GM19239 (cell line): ENCODE measurements at places on chromosomes 7 and 10.
A peak's percentile ranks its signal among the peaks of the same experiment; 100 is the strongest.

DNA sequence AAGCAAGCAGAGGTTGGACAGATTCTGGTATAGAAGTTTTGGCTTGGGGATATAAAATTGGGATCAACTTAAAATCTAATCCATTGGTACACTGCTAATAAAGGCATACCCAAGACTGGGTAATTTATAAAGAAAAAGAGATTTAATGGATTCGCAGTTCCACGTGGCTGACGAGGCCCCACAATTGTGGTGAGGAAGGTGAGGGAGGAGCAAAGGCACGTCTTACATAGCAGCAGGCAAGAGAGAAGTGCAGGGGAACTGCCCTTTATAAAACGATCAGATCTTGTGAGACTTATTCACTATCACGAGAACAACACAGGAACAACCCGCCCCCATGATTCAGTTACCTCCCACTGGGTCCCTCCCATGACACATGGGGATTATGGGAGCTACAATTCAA, 9.7 kb downstream of the ACADSB start:
- no peak for DNase-seq

- DNase-seq, result no peak
Observed at GRCh38 chr7:85521108-85521694, 334.3 kb upstream of the SEMA3D start.

DNA sequence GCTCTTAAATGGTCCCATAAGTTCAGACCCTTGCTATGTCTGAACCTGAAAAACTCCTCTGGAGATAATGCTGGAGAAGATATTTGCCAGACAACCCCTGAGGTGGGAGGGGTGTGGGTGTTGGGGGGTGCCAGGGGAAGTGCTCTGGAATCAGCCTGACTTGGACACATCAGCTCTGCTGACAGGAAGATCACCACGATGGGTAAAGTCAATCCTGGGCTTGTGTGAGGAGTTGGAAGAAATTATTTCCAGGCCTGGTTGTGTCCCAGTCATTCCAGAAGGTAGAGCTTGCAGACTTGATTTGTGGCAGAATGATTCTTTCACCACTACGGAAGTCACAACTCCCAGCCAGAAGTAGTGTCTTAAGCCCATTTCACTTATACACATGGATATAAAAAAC, 60.3 kb upstream of the UNC5B start:
- no peak for DNase-seq

GRCh38 chr7:143407287-143408251, 1.1 kb downstream of the EPHA1 start:
- DNase-seq, result no peak

DNA sequence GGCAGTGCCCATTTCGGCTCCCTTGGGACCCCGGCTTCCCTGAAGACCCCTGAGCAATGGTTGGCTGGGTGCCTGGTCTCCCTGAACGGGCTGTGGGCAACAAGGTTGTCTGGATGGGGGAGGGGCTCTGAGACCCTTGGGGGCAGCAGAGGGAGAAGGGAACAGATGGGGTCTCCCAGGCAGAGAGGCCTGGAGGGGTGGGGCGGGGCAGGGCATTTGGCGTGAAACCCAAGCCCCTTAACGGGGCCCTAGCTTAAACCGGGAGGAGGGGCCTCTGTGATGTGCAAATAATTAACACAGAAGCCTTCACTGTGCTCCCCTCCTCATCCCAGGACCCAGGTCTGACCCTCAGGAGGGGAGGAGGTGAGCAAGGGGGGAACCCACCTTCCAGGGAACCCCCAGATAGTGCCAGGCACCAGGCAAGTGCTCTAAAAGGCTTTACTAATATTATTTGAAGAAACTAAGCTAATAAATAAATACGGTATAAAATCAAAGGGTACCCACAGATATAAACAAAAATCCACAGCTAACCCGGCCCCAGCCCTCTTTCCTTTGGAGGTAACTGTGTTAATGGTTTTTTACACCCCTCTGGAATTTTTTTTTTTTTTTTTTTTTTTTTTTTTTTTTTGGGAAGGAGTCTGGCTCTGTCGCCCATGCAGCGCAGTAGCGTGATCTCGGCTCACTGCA, 170.8 kb downstream of the RNF216 start:
- no peak for DNase-seq

- no peak for DNase-seq
Observed at GRCh38 chr10:129876838-129877237, 87.2 kb downstream of the EBF3 start.

GRCh38 chr10:109412353-109412752, 511.0 kb downstream of the XPNPEP1 start:
- no peak for DNase-seq

- peak; percentile 16 for DNase-seq
Observed at GRCh38 chr7:25031432-25031831, 51.5 kb upstream of the OSBPL3 start.

- DNase-seq, result no peak
Observed at GRCh38 chr7:47669901-47670384, 88.0 kb upstream of the TNS3 start.

- no peak for DNase-seq
Observed at GRCh38 chr7:83347945-83348444, 185.3 kb upstream of the PCLO start.

GRCh38 chr7:149133028-149133710, 7.0 kb upstream of the ZNF425 start:
- DNase-seq, result no peak

GRCh38 chr7:33089142-33089541, 20.1 kb downstream of the RP9 start:
- no peak for DNase-seq

- no peak for DNase-seq
Observed at GRCh38 chr10:35035606-35036005, 54.5 kb downstream of the CUL2 start.

- no peak for DNase-seq
Observed at GRCh38 chr10:130771491-130771946, 540.0 kb downstream of the TCERG1L start.

DNA sequence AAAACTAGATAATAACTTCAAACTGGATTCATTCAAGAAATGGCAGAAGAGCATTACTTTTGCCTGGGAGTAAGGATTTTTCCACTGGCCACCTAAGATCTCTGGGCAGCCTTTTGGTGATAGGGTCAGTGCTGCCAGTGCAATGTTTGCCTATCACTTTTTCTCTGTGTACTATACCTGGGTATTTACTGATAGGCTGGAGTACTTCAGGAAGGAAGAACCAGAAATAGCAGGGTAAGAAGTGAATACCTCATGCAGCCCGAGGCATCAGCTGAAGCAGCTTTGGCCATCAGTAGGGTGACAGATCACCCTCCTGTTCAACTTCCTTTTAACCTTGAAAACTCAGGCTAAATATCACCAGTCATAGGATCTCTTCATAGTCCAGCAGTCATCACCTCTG, 5.5 kb upstream of the PAPSS2 start:
- DNase-seq, result no peak

DNA sequence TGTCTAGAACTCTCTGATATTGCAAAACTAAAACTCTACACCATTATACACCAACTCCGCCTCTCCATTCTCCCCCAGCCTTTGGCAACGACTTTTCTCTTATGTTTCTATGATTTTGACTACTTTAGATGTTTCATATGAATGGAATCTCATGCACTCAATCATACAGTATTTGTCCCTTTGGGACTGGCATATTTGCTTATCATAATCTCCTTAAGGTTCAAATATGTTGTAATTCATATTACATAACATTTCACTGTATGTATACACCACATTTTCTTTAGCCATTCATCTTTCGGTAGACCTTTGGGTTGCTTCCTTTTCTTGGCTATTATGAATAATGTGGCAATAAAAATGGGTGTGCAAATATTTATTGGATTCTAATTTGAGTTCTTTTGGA, 164.4 kb downstream of the ARL4A start:
- DNase-seq, result no peak

DNA sequence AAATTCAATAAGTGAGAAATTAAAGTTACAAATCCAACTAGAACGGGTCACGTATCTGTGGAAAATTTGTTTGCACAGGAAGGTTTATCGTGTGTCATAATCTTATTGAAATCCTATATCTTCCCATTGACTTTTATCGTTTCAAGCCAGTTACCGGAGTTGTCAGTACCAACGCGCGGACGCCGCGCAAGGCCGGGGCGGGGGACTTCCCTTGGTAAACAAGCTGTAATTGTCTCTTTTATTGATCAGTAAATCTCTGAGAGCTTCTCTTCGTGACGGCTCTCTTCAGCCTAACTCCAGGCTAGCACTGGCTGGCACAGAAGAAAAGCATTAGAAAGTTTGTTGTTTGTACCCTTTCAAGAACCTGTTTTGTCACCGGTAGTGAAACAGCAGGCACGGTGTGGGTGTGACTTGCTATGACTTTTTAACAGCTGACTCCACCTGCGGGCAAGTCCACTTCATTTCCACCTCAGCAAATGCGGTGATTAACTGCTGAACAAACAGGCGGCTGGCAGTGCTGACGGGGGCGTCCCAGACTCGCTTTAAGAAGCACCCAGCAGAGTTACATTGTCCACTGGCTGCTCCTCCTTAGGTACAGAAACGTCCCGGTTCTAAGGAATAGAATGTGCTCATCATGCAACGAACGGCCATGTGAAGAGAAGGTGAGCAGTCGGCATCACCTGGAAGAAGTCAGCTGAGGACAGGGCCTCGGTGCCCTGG, 215.8 kb downstream of the MAD1L1 start:
- no peak for DNase-seq

DNA sequence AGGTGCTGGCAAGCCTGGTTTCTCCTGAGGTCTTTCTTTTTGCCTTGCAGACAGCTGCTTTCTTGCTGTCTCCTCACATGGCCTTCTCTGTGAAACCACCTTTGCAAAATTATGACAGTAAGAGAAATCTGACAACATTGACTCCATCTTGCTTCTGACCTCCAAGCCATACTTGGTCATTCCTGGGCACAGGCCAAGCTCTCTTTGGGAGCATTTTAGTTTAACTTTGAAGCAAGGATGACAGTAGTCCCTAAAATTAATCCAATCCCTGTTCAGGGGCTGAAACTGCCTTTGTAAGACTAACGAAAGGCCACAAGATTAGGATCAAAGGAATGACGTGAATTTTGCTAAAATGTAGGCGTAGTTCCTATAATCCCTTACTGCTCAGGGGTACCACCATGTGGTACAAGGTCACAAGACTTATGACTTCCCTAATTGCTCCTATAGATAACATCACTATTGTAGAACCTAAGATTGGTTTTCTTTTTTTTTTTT, 25.1 kb upstream of the NRBF2 start:
- no peak for DNase-seq

GRCh38 chr7:150962553-150963399, 15.3 kb downstream of the KCNH2 start:
- DNase-seq, result peak; percentile 92

DNA sequence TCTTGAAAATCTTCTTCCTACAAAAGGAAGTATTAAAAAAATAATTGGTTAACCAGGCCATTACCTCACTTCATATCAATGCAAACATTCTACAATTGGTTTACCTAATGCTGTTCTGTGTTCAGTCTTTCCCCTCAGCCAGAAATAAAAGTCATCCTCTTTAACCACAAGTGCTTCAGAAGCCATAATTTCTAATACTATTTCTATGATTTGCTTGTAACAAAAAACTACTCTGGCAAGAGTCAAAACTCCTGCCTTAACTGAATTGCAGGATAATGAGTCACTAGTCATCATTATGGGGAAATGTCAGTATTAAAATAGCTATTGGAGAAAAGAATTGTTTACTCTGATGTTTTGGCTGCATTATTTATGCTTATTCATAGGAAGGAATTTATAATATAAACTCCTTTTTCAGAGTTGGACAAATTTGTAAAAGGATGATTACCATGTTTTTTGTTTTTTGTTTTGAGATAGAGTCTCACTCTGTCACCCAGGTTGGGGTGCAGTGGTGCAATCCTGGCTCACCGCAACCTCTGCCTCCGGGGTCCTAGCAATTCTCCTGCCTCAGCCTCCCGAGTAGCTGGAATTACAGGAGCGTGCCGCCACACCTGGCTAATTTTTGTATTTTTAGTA, 55.5 kb upstream of the ODAD2 start:
- DNase-seq, result no peak

GRCh38 chr10:7626283-7626682, 40.5 kb downstream of the ITIH5 start:
- DNase-seq, result no peak

- DNase-seq, result peak; percentile 15
Observed at GRCh38 chr10:49518982-49519578, 19.8 kb downstream of the ERCC6 start.

GRCh38 chr10:98676895-98677294, 230.2 kb upstream of the HPS1 start:
- no peak for DNase-seq

- DNase-seq, result no peak
Observed at GRCh38 chr7:111329367-111330234, 232.7 kb downstream of the IMMP2L start.
